ENCODE measurements at places on chromosomes 2 and 18.
A peak's percentile ranks its signal among the peaks of the same experiment; 100 is the strongest.

GRCh38 chr2:99096728-99097127 is 44.8 kb upstream of the C2orf15 start:
- no peak for DNase-seq

DNA sequence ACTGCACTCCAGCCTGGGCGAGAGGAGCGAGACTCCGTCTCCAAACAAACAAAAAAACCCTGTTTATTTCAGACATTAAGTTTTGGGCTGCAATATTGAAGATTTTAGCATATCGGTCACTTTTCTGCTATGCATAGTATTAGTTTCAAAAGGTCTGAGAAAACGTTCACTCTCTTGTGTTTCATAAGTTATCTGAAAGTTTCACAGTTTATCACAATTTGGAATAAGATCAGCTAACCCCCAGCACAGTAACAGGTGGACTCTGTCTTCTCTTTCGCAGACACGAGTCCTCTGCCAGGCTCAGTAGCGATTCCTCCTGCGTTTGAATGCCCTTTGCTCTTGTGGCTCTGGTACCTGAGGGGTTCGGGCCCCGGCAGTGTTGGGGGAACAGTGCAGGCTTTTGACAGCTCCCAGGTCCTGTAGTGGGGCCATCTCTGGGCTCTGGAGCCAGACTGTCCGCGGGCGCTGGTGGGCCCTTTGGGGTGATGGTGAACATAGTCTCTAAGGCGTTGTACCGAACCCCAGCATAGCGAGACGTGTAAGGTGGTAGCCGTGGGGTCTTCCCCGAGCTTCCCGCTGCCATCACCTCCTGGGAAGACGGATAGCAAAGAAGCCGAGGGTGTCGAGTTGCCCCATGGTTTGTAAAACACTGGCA is 20.4 kb downstream of the NFATC1 start:
- no peak for DNase-seq

DNA sequence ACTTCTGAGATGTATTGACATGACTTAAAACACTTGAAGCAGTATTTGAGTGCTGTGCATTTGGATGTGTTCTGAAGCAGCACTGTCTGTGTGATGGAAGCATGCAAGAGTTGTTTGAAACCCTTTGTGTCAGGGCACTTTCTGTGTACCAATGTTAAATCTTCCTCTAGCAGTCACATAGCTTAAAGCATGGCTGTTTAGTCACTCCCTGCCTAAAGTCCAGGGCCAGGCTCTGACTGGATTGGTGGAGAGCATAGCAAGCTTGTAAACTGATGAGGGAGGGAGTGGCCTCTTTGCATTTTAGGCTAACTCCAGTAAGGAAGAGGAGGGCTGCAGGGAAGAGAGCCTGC is 73.5 kb downstream of the MYO1B start:
- peak; percentile 79 for DNase-seq

- DNase-seq: peak; percentile 58
Observed at GRCh38 chr18:8889489-8889888, 184.1 kb downstream of the MTCL1 start.

GRCh38 chr2:16656784-16657391 is 8.7 kb downstream of the CYRIA start:
- no peak for DNase-seq

DNA sequence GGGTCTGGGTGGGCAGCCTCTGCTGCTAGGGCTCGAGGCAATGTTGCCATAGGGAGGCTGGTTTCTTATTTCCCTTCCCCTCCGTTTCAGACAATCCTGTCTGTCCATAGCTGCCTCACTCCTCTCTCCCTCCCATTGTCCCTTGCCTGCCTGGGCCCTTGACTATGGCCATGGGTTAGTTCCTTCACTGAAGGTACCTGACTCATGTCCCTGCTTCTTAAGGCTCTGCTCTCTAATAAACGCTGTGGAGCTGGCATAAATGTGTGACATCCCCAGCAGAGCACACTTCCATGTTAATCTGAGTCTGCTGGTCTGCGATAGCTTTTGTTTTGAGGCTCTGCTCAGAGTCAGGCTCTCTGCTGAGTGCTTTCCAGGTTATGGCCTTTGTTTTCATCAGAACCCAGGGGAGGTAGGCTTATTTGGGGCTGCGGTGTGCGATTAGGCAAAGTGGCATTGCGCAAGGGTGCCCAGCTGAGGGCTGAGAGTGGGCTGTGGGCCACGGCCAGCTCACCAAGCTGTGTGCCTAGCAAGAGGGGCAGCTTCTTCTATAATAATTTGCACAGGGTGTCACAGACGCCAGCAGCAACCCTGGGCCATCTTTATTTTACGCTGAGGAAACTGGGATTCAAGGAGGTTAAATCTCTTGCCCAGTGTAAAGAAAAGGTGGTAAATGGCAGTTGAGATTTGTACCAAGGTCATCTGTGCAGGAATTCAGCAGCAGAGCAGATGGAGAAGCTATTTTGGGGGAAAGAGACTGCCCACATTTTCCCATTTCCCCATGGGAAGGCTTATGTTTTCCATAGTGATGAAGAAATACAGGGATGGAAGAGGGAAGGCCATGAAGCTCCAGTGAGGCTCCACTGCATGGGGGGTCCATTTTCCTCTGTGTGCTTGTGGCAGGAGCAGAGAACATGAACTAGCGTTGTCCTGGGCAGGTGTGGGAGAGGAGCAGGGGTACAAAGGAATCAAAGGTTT is 25.6 kb downstream of the MRPL33 start:
- DNase-seq: no peak

Measured in fibroblast of skin of right biceps (primary cell).